Activated CD4-positive, alpha-beta T cell treated with anti-CD3 and anti-CD28 coated beads for 1 hour (primary cell): ENCODE measurements at places on chromosomes 2 and 18.

DNA sequence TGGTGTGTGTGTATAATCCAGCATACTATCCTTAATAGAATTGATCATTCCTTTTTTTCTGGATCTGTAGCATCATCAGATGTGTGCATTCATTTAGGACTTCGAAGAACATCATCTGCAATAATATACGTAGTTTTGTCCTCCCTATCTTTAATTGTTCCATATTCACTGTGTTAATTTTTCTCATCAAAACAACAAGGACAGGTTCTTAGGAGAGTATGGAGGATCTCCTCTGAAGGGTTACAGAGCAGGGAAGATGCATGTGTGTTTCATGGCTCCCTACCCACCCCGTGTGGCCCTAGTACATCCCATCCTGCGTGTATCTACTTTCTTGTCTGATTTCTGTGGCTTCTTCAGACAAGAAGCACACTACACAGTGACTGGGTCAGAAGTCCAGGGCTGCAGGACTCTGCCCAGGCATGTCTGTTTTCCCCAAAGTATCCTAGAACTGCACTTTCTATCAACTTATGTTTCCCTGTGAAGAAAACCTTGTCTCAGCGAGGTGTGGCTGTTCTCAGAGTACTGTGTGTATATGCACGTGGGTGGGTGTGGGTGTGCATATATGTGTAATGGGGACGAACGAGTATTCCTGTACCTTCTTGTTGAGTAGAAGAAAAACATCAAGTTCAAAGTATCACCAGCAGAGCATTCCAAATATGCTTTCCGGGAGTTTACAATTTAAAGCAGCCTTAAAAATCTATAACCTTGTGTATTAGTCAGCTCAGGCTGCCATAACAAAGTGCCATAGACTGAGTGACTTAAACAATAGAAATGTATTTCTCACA lies 220.4 kb upstream of the FOSL2 start:
- no peak for DNase-seq

GRCh38 chr2:186569897-186570296 lies 20.0 kb upstream of the ITGAV start:
- DNase-seq: no peak

DNA sequence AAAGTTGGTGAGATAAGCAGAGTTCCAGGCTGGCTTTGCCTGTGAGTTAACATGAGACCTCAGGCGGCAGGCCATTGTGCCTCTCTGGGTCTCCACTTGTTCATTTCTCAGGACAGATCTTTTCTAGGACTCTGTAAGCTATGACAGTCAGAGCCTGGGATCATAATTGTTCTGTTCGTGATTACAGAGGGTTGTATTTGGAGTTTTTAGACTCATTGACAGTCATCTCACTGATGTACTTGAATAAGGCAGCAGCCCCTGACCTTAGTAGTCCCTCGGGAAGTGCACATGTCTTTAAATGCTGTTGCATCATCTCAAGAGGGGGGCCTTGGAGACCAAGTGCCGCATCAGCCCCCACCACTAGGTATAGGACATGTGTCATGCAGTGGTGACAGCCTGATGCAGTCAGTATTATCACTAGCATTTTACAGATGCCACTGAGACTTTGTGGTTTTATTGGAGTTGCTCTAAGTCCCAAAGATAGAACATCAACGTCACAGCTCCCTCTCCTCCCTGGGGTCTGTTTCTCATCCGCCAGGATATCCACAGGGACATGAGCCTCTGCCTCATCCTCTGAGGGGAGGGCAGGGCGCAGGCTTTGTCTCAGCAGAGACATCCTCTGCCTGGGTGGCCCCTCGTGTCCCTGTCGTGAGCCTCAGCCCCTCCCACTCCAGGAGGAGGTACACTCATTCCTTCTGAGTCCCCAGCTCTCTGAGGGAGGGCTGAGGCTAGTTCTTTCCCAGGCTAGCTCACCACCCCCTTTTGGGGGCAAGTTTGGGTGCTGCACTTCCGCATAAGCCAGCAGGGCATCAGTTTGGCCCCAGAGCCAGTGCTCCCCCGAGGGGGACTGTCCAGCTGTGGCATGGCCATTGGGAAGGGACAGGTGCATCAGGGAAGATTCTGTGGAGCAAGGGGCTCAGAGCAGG lies 14.1 kb downstream of the GLI2 start:
- DNase-seq: no peak

DNA sequence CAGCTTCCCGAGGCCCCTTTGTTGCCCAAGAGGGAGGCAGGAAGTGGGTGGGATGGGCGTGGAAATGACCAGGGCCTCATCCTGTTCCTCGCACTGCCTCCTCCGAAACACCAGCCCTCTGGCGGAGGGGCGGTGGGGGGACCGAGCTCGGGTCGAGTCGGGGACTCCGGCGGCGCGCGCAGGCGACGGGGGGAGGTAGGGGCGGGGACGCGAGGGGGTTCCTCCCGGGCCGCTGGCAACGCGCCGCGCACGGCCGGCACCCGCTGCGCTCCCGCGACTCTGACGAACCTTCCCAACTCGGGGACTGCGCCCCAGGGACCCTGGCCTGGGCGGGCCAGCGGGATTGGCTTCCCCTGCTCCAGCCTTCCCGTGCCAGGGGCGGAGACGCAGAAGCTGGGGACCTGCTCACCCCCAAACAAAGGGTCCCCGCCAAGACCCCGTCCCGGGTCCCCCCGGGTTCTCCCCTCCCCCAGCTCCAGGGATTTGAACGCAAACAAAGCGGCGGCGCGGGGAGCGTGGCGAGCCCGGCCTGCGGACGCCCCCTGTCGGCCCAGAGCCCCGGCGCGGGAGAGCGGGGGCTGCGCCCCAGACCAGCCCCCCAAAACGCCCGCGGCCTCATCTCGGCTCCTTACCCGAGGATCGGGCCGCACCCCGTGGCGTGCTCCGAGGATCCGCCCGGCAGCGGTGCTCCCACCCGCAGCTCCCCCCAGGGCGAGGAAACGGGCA lies 1.2 kb downstream of the SEMA4C start:
- DNase-seq: no peak

DNA sequence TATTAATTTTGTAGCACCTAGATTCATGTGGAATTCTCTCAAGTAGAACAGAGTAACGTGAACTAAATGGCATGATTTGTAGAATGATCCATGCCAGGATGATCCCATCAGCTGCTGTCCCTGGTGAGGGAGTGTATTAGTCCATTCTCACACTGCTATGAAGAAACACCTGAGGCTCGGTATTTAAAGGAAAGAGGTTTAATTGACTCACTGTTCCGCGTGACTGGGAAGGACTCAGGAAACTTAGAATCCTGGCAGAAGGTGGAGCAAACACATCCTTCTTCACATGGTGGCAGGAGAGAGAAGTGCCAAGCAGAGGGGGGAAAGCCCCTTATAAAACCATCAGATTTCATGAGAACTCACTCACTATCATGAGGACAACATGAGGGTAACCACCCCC lies 312.6 kb downstream of the PTPRM start:
- DNase-seq: no peak
